Placental pericyte (primary cell): ENCODE measurements at places on chromosomes 13 and 19. TPM values are rescaled to one million over a fixed set of nuclear protein-coding genes. Genes with fewer than 3 reads are reported as not detected.

ITGBL1 gene
- total RNA-seq, result 69.4 and 71.8 TPM in 2 replicates

C13orf42 gene
- total RNA-seq, result not detected in 2 replicates

IGSF23 gene
- not detected in 2 replicates for total RNA-seq

OSCAR gene
- total RNA-seq, result 0.86 and 2.8 TPM in 2 replicates

TPRX1 gene
- not detected in 2 replicates for total RNA-seq

ICAM5 gene
- total RNA-seq, result 11.6 and 16.2 TPM in 2 replicates

SOHLH2 gene
- 0.22 and 0.72 TPM in 2 replicates for total RNA-seq

OVOL3 gene
- not detected in 2 replicates for total RNA-seq

MYH14 gene
- under 0.01 TPM in 1 of 2 replicates, not detected in the other for total RNA-seq

VAV1 gene
- not detected in 2 replicates for total RNA-seq

TMEM150B gene
- not detected in 2 replicates for total RNA-seq

KLHL1 gene
- total RNA-seq, result not detected in 2 replicates

ZNF256 gene
- 4.8 and 5.0 TPM in 2 replicates for total RNA-seq

ZNF835 gene
- total RNA-seq, result under 0.01 TPM in 2 replicates

SERPINE3 gene
- total RNA-seq, result under 0.01 TPM in 1 of 2 replicates, not detected in the other

HNRNPUL1 gene
- 98.3 and 157 TPM in 2 replicates for total RNA-seq

FXYD1 gene
- 0.66 TPM in 1 of 2 replicates, not detected in the other for total RNA-seq

ZFP36 gene
- total RNA-seq, result 4.6 and 6.4 TPM in 2 replicates

KIR3DL1 gene
- total RNA-seq, result not detected in 2 replicates

VN1R4 gene
- not detected in 2 replicates for total RNA-seq

PPFIA3 gene
- total RNA-seq, result 1.1 and 3.1 TPM in 2 replicates

TNPO2 gene
- 45.1 and 73.3 TPM in 2 replicates for total RNA-seq
